Activated naive CD4-positive, alpha-beta T cell treated with anti-CD3 and anti-CD28 coated beads for 36 hours (primary cell): ENCODE measurements at places on chromosomes 1 and 21. TPM values are rescaled to one million over a fixed set of nuclear protein-coding genes. Genes with fewer than 3 reads are reported as not detected.

Gene SYDE2
- total RNA-seq, result 5.1 TPM

Gene TMEM51
- 0.15 TPM for total RNA-seq

Gene CFHR5
- not detected for total RNA-seq

Gene KCNE1
- total RNA-seq, result not detected

Gene S1PR1
- 129 TPM for total RNA-seq

Gene DSCAM
- total RNA-seq, result not detected

Gene NR5A2
- not detected for total RNA-seq

Gene FOXJ3
- 35.6 TPM for total RNA-seq

Gene GJA8
- total RNA-seq, result not detected

Gene PDPN
- total RNA-seq, result not detected

Gene NBPF12
- total RNA-seq, result 6.1 TPM

Gene PTPRF
- 1.0 TPM for total RNA-seq

Gene HTR1D
- total RNA-seq, result not detected

Gene PARK7
- total RNA-seq, result 397 TPM

Gene CFAP74
- total RNA-seq, result not detected

- H3K4me3 ChIP-seq, result no peak overlapping the region
- H3K4me1 ChIP-seq, result peaks cover 15% of the 10 kb centered on the region
- no peak for DNase-seq
- H3K27me3 ChIP-seq, result no peaks in the 10 kb centered on the region
- no peaks in the 10 kb centered on the region for H3K36me3 ChIP-seq
Measured at GRCh38 chr1:101207891-101208290, 28.9 kb upstream of the S1PR1 start.

GRCh38 chr1:3504822-3505153 lies 50.3 kb downstream of the ARHGEF16 start:
- no peak overlapping the region for H3K4me3 ChIP-seq
- no peaks in the 10 kb centered on the region for H3K4me1 ChIP-seq
- H3K36me3 ChIP-seq, result no peaks in the 10 kb centered on the region
- DNase-seq, result no peak
- no peaks in the 10 kb centered on the region for H3K27me3 ChIP-seq

GRCh38 chr1:28370239-28371009 lies 884 bp downstream of the PHACTR4 start:
- DNase-seq, result peak; percentile 59
- no peaks in the 10 kb centered on the region for H3K36me3 ChIP-seq
- peak overlapping the region; percentile 79 for H3K27ac ChIP-seq
- no peaks in the 10 kb centered on the region for H3K27me3 ChIP-seq

DNA sequence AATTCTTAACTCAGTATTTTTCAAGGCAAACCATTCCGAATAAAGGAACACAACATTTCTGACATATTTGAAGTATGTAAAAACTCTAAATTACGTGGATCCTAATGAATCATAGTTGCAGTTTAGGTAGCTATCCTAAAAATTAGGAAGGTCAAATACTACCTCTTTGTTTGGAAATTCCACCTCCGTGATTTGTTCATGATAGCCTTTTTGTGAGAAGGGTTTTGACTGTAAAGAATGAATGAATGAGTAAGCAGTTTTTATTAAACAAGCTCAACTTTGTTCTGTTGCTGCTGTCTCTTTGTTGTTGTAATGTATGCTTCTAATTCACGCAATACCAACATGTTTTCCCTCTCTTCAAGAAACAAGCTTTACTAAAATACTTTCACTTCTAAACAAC lies 840.4 kb downstream of the USP25 start:
- H3K4me1 ChIP-seq, result no peaks in the 10 kb centered on the region
- H3K27ac ChIP-seq, result no peak overlapping the region
- no peaks in the 10 kb centered on the region for H3K27me3 ChIP-seq
- no peak for DNase-seq
- H3K36me3 ChIP-seq, result no peaks in the 10 kb centered on the region
- no peak overlapping the region for H3K4me3 ChIP-seq

GRCh38 chr1:201565771-201566528 lies 27.0 kb downstream of the NAV1 start:
- no peak overlapping the region for H3K27ac ChIP-seq
- DNase-seq, result no peak
- H3K4me3 ChIP-seq, result no peak overlapping the region
- no peaks in the 10 kb centered on the region for H3K27me3 ChIP-seq

GRCh38 chr1:10834770-10835412 lies 38.4 kb upstream of the CASZ1 start:
- H3K36me3 ChIP-seq, result no peaks in the 10 kb centered on the region
- H3K4me1 ChIP-seq, result peaks cover 1% of the 10 kb centered on the region
- DNase-seq, result no peak
- no peak overlapping the region for H3K27ac ChIP-seq
- H3K4me3 ChIP-seq, result no peak overlapping the region

DNA sequence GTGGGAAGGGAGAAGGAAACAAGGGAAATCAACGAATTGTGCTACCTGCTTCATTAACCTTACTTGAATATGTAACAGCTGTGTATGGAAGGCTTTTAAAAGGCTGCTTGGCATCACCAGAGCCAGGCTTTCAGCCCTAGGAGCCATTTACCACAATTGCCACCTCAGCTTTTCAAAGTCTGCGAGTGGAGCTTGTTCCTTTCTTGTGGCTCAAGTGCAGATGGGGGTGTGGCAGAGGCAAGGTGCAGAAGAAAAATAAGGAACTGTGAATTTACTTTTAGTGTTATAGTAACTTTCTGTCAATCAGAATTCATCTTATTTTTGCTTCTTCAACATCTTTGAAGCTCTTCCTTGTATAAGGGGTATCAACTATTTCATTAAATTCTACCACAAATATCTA lies 17.6 kb downstream of the CLCA2 start:
- H3K27ac ChIP-seq, result no peak overlapping the region
- H3K4me3 ChIP-seq, result no peak overlapping the region
- no peak for DNase-seq
- H3K27me3 ChIP-seq, result peaks cover 4% of the 10 kb centered on the region

GRCh38 chr1:42318601-42319000 lies 16.4 kb downstream of the FOXJ3 start:
- H3K36me3 ChIP-seq, result peaks cover 5% of the 10 kb centered on the region
- no peak overlapping the region for H3K4me3 ChIP-seq
- H3K27ac ChIP-seq, result peak overlapping the region; percentile 80
- no peak for DNase-seq

DNA sequence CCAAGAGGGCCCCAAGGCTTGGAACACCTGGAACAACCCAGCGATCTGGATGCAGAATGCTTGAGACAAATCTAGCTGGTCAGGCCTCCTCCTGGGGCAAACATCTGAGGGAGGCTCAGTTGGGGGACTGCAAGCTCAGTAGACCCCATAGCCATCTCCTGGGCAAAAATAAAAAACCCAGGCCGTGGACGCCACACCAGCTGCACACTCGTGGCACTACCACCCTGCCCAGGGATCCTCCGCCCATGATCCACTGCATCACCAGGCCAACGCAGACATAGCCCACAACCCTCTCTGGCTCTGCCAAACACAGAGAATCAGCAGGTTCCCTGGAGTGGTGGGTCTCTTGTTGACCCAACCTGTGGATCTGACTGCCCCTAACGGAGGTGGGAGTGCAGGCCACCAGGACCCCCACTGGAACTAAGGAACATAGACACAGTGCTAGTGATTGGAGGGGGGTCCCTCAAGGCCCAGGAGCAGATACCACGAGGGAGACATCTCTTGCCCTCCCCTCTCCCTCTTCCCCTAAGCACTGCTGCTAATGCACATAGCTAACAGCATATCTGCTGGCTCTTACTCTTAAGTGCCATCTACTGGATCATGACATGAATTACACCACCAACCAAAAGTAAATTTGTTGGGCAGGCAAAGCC lies 147.2 kb downstream of the CHD1L start:
- H3K4me1 ChIP-seq, result peaks cover 3% of the 10 kb centered on the region
- no peaks in the 10 kb centered on the region for H3K36me3 ChIP-seq
- peak; percentile 4 for DNase-seq
- no peak overlapping the region for H3K27ac ChIP-seq
- H3K4me3 ChIP-seq, result no peak overlapping the region
- H3K27me3 ChIP-seq, result peaks cover 8% of the 10 kb centered on the region

- no peak overlapping the region for H3K4me3 ChIP-seq
- H3K4me1 ChIP-seq, result no peaks in the 10 kb centered on the region
- H3K27me3 ChIP-seq, result peaks cover 2% of the 10 kb centered on the region
- H3K27ac ChIP-seq, result no peak overlapping the region
Measured at GRCh38 chr1:17612831-17613230, 73.3 kb downstream of the ARHGEF10L start.

DNA sequence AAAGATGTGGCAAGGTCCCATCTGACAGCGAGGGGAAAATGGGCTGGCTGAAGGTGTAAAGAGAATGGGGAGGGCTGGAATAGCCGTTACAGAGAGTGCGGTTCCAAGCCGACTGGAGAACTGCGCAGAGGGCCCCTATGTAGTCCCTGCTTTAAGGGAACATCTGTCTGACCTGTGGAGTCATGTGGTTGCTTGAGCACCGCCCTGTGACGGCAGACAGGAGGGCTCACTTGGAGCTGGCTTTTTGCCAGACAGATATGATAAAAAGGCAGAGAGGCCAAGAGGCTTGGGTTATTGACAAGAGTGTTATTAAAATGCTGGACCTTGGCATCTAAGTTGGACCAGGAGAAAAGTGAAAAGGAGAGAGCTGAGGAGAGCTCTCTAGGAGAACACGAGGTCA lies 5.9 kb upstream of the PTPRF start:
- H3K27me3 ChIP-seq, result peaks cover 31% of the 10 kb centered on the region
- no peak for DNase-seq
- no peak overlapping the region for H3K4me3 ChIP-seq
- no peaks in the 10 kb centered on the region for H3K36me3 ChIP-seq
- no peak overlapping the region for H3K27ac ChIP-seq
- peaks cover 6% of the 10 kb centered on the region for H3K4me1 ChIP-seq

DNA sequence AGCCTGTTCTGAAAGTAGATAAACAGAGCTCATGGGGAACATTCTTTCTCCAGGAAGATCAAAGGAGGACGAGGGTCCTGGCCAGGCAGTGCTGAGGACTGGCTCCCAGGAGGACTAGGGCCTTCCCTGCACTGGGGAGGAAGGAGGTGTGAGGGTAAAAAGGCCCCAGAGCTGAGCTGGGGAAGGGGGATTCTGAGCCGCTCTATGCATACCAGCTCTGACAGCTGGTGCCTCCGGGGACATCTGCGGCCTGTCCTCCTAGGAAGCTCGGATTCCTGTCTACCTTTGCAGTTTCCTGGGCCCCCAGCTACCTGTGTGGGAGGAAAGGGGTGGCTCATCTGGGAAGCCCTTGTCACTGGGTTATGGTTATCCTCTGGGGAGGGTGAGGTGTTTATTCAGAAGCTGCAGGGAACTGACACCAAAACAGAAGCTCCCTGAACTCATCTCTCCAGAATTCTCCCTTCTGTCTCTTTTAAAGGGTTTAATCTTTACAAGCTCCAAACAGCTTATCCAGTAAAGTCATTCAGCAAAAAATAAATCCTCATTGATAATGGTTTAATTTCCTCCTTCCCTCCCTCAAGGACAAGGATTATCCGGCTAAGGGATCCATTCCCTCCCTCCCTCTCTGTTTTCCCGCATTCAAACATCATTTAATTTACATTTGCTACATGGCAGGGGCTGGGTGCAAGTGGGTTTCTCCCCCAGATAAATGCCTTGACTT lies 31.0 kb downstream of the NENF start:
- H3K36me3 ChIP-seq, result no peaks in the 10 kb centered on the region
- no peak overlapping the region for H3K27ac ChIP-seq
- no peaks in the 10 kb centered on the region for H3K27me3 ChIP-seq
- H3K4me3 ChIP-seq, result no peak overlapping the region
- no peak for DNase-seq
- H3K4me1 ChIP-seq, result peaks cover under 1% of the 10 kb centered on the region

GRCh38 chr1:35285771-35286606 lies 17.5 kb downstream of the ZMYM4 start:
- H3K4me1 ChIP-seq, result peaks cover 36% of the 10 kb centered on the region
- no peaks in the 10 kb centered on the region for H3K27me3 ChIP-seq
- H3K36me3 ChIP-seq, result peaks cover 20% of the 10 kb centered on the region
